Central memory CD4-positive, alpha-beta T cell (primary cell): ENCODE measurements at places on chromosomes 11 and 22.

DNA sequence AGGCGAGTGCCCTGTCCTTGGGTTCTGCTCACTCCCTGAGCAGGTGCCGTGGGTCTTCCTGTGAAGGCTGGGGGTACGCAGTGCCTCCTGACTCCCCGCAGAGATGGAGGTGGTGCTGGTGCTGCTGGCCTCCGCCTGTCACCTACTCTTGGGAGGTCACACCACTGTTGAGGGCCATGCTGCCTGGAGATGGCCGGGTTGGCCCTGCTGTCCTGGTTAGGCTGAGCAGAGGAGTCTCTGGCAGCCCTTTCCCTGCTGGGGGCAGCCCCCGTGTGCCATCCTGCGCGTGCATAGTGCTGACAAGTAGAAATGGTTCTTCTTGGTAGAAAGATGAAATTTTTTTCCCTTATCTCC, 49.6 kb downstream of the MUC6 start:
- no peak for DNase-seq

GRCh38 chr11:31231601-31232000, 137.9 kb downstream of the DCDC1 start:
- no peak for DNase-seq

GRCh38 chr22:40023341-40023841, 28.6 kb downstream of the FAM83F start:
- DNase-seq = no peak

DNA sequence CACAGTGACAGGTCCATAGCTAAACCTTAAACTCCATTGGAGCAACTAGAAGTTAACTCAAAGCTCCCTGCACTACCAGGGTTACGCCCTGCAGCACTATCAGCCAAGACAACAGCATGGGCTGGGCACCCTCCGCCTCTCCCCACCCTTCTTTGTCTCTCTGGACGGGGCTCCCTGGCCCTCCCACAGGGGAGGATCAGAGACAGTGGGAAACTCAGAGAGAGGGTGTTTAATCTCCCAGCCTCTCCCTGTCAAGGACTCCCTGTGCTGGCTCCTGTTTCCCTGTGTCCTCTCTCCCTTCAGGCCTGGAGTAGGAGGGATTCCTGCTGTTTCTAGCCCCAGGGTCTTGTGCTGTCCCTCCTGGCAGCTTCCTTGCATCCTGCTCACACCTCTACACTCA, 56.9 kb upstream of the CSNK2A3 start:
- DNase-seq = no peak

DNA sequence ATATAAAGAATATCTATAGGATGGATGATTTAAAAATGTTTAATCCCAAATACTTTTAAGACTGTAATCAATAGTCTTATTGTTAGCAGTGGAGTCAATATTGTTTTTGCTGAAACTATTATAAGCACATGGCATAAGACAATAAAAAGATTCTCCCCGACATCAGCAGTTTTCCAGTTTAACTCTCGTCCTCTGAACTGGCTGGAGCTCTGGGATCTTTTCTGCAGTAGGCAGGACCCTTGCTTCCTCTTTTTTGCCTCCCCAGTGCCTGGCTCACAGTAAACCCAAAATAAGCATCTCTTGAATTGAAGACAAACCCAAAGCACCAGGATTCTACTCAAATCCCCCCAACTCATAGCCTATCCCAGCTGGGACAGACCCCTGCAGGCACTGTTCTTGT, 32.9 kb downstream of the KCNJ1 start:
- DNase-seq = no peak
